ENCODE measurements at places on chromosomes 16 and 17. TPM values are rescaled to one million over a fixed set of nuclear protein-coding genes. Genes with fewer than 3 reads are reported as not detected.

The HOXB4 gene
- polyA plus RNA-seq: 5.9 TPM

The BLMH gene
- polyA plus RNA-seq: 50.1 TPM

DNA sequence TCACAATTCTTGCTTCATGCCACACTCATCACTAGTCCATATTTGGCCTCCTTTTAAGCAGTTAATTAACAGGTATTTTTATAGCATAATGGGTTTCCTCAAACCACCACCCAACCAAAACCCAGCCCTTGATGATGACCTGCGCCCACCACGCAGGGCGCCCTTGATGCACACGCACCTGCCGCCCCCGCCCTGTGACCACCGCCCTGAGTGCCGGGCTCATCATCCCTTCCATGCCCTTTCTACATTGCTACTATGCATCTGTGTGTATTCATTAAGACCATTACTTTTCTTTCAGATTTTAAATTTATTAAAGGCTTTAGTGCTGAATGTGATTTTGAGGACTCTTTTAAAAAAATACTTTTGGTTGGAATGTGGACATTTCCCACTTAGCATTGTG is 204.8 kb upstream of the CHMP6 start:
- H3K4me1 ChIP-seq: no peaks in the 10 kb centered on the region
- H3K27me3 ChIP-seq: no peaks in the 10 kb centered on the region
- no peak for DNase-seq
- no peak overlapping the region for H3K4me3 ChIP-seq
- no peak overlapping the region for H3K27ac ChIP-seq

GRCh38 chr16:28823291-28823872 is 583 bp downstream of the ATXN2L start:
- no peak for DNase-seq
- peak overlapping the region; percentile 79 for H3K27ac ChIP-seq
- H3K27me3 ChIP-seq: no peaks in the 10 kb centered on the region
- peak overlapping the region; percentile 52 for H3K4me3 ChIP-seq

DNA sequence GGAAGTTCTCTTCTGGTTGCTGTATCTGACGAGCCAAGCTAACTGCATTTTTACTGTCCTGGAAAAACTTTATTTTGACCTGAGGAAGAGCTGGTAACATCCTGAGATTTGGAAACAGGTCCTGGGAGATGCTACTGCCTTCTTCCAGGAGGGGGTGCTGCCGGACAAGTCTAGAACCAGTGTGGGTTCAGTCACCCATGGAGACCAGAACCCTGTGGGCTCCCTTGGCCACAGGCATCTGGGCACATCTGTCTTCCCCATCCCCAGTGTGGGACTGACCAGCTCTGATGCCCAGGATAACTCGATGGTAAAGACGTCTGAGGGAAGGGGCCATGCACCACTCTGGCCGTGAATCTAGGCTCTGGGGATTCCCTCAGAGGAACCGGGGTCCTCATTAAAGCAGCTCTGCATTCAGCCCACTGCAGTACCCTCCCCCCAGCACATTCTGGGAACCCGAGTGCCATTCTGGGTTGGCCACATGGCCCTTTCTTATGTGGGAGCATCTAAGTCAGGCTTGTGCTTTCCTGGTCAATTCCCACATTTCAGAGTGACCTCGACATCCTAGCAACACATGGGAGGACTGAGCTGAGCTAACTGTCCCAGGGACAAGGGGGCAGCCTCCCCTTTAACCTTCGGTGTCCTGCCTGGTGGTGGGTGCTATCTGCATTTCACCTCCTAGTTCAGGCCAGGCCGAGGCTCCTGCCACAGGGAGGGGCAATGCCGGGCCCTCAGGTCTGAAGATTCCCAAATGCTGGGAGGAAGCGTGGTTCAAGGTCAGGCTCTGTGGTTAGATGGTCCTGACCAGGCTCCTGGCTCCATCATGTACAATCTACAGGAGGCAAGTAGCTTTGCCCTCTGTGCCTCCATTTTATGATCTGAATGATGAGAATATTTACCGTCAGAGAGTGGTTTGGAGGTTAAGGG is 6.4 kb downstream of the C16orf86 start:
- no peak overlapping the region for H3K27ac ChIP-seq
- no peaks in the 10 kb centered on the region for H3K36me3 ChIP-seq
- H3K4me1 ChIP-seq: no peaks in the 10 kb centered on the region
- no peak for DNase-seq

- no peak overlapping the region for H3K4me3 ChIP-seq
- no peaks in the 10 kb centered on the region for H3K27me3 ChIP-seq
- DNase-seq: peak; percentile 61
- peak overlapping the region; percentile 79 for H3K27ac ChIP-seq
Measured at GRCh38 chr17:31068291-31068690, 26.5 kb upstream of the NF1 start.

DNA sequence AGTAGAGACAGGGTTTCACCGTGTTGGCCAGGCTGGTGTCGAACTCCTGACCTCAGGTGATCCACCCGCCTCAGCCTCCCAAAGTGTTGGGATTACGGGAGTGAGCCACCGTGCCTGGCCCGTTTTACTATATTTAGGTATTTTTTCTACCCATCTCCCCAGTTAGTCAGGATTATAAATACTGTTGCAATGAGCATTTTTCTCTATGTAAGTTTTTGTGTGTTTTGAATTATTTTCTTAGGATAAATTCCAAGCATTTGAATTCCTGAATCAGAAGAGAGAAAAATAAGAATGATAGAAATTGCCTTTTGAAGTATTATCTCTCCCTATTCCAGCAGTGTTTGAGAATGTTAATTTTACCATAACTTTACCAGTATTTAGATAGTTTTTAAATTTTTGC is 36.6 kb downstream of the KIAA0513 start:
- DNase-seq: no peak
- no peaks in the 10 kb centered on the region for H3K27me3 ChIP-seq
- H3K4me3 ChIP-seq: no peak overlapping the region

GRCh38 chr17:12909046-12909445 is 108.8 kb downstream of the ELAC2 start:
- no peak overlapping the region for H3K4me3 ChIP-seq
- no peak for DNase-seq
- no peaks in the 10 kb centered on the region for H3K36me3 ChIP-seq
- no peak overlapping the region for H3K27ac ChIP-seq

DNA sequence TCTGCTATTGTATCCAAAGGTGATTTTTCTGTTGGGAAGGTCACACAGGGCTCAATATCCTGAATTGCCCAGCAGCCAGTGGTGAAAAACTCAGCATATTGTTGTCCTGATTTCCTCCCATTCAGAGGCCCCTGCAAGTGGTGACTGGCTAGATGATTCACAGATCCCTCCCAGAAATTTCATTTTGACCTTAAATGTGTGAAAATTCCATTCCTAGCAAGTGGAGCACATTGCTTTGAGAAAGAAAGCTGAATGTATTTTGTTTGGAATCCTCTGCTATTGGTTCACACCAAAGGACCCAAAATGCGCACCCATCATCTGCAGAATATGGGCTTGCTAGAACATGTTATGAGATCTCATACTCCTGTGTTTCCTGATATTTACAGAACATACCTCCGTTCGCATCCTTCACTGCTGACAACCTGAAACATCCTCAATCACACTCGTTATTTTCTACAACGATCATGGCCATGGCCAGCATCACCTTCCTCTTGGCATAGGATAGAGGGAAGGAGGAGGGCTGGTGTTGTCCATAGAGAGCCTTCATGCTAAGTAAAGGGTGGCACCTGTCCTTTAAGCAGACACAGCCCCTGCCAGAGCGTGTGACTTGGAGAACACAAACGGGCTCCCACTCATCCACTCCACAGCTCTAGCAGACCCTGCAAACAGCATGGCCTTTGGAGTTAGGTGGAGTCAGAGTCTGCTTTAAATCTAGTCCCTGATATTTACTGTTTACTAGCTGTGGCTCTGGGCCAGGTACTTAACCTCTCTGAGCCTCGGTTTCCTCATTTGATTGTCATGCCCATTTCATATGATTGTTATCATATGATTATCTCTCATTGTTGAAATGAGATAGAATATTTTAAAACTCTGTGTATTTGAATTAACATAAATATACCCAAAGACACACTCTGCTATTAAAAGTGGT is 30.4 kb upstream of the NFAT5 start:
- peaks cover 6% of the 10 kb centered on the region for H3K27me3 ChIP-seq
- no peak overlapping the region for H3K27ac ChIP-seq
- no peak for DNase-seq
- no peak overlapping the region for H3K4me3 ChIP-seq
- no peaks in the 10 kb centered on the region for H3K4me1 ChIP-seq

- H3K36me3 ChIP-seq: no peaks in the 10 kb centered on the region
- H3K27ac ChIP-seq: no peak overlapping the region
- H3K4me1 ChIP-seq: no peaks in the 10 kb centered on the region
- H3K27me3 ChIP-seq: no peaks in the 10 kb centered on the region
- H3K4me3 ChIP-seq: no peak overlapping the region
- DNase-seq: no peak
Measured at GRCh38 chr16:66103211-66103610, 263.3 kb upstream of the CDH5 start.
